Muscle of leg (tissue), 16 donors: ENCODE measurements at places on chromosomes 7 and 10. TPM values are rescaled to one million over a fixed set of nuclear protein-coding genes. Genes with fewer than 3 reads are reported as not detected.

- DNase-seq = no peak
- H3K27me3 ChIP-seq = no peaks in the 10 kb centered on the region
- H3K4me1 ChIP-seq = peaks cover 3% of the 10 kb centered on the region
- H3K36me3 ChIP-seq = no peaks in the 10 kb centered on the region
Observed at GRCh38 chr7:25395976-25396375, 167.7 kb upstream of the NPVF start.

- H3K36me3 ChIP-seq = no peaks in the 10 kb centered on the region
- peaks cover 5% of the 10 kb centered on the region for H3K27me3 ChIP-seq
- no peak for DNase-seq
- H3K4me3 ChIP-seq = no peak overlapping the region
- H3K27ac ChIP-seq = no peak overlapping the region
- no peaks in the 10 kb centered on the region for H3K4me1 ChIP-seq
Observed at GRCh38 chr7:101772508-101773211, 44.8 kb upstream of the CUX1 start.

Gene AKR1C8
- total RNA-seq = 0.09 TPM

- peak within 1 kb of the TSS; percentile 88 for H3K27ac ChIP-seq
- peaks cover 13% of the 10 kb centered on the region for H3K27me3 ChIP-seq
Observed at GRCh38 chr10:61452655-61453641, at the start of gene TMEM26. Gene TMEM26 (minus strand): TSS chr10:61453381. CDS start chr10:61453081, 300 bp downstream.

DNA sequence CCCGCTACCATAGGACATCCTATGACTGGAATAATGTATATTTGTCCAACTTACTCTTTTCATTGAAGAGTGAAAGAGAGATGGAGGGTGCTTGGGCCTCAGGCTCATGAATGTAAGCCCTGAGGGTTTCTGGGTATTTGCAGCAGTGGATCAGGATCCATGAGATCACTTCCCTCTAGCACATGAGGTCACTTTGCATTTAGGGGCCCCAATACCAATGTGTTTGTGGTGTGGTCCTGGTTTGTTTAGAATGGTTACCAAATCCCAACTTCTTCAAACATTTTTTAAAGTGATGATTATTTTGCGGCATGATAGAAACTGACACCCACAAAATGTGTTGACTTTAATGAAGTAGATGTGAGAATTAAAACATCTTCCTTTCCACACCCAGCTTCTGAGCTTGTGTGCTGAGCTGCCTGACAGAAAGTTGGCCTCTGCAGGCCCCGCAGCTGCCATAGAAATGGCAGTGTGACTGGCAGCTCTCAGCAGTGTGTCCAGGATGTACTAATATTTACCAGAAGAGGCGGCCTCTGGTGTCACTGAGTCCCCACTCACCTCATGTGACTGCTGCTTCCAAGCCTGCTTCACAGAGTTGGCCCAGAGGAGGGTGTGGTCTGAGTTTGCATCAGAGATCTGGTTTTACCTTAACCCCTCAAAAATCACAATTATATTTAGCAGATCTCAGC, 447.6 kb upstream of the NPVF start:
- no peak for DNase-seq
- H3K4me3 ChIP-seq = no peak overlapping the region
- H3K27ac ChIP-seq = no peak overlapping the region
- no peaks in the 10 kb centered on the region for H3K36me3 ChIP-seq
- peaks cover 3% of the 10 kb centered on the region for H3K4me1 ChIP-seq
- H3K27me3 ChIP-seq = no peaks in the 10 kb centered on the region

DNA sequence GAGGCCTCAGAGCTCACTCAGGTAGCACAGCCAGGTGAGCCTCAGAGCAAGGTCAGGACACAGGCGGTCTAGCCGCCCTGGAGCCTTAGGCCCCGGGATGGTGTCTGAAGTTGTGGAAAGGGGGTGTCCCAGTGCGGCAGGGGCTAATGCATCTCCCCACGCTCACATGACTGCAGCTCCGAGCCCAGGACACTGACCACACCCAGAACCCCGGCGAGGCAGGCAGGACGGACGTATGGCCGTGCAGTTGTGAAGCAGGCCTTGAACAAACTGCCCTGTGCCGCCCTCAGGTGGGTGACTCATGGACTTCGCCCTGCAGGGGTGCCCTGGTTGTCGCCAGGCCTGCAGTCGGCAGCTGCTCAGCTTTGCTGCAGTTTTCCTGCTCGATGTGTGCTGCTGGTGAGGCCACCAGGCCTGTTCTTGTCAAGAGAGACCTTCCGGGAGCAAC, 5.0 kb upstream of the PRKAR1B start:
- H3K27ac ChIP-seq = peak overlapping the region; percentile 79
- H3K4me3 ChIP-seq = no peak overlapping the region
- DNase-seq = peak; percentile 61
- H3K4me1 ChIP-seq = peaks cover 35% of the 10 kb centered on the region
- H3K27me3 ChIP-seq = no peaks in the 10 kb centered on the region

GRCh38 chr7:517774-518629, 1.6 kb downstream of the PDGFA start:
- peaks cover 14% of the 10 kb centered on the region for H3K36me3 ChIP-seq
- peak overlapping the region; percentile 83 for H3K27ac ChIP-seq
- peaks cover 70% of the 10 kb centered on the region for H3K4me1 ChIP-seq
- DNase-seq = peak; percentile 80
- H3K27me3 ChIP-seq = peaks cover 53% of the 10 kb centered on the region
- H3K4me3 ChIP-seq = peak overlapping the region; percentile 68

Gene CYTH3
- total RNA-seq = 20.3 TPM

DNA sequence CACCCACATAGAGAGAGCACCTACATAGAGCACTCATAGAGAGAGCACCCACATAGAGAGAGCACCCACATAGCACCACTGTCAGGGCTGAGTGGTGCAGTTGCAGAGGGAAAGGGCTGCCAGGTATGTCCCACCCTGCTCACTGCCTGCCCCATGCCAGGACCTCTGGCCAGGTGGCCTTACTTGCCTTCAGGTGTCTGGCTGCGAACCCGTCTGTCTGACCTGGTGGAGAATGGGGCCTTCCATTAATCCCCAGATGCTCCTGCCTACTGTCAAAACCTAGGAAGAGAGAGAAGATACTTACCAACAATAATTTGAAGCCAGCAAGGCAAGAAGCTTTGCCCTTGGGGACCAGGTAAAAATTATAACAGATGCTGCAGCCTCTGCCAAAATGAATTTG, 51.1 kb downstream of the INSIG1 start:
- no peak overlapping the region for H3K27ac ChIP-seq
- peaks cover 9% of the 10 kb centered on the region for H3K4me1 ChIP-seq
- peaks cover 23% of the 10 kb centered on the region for H3K27me3 ChIP-seq
- DNase-seq = no peak
- no peak overlapping the region for H3K4me3 ChIP-seq

DNA sequence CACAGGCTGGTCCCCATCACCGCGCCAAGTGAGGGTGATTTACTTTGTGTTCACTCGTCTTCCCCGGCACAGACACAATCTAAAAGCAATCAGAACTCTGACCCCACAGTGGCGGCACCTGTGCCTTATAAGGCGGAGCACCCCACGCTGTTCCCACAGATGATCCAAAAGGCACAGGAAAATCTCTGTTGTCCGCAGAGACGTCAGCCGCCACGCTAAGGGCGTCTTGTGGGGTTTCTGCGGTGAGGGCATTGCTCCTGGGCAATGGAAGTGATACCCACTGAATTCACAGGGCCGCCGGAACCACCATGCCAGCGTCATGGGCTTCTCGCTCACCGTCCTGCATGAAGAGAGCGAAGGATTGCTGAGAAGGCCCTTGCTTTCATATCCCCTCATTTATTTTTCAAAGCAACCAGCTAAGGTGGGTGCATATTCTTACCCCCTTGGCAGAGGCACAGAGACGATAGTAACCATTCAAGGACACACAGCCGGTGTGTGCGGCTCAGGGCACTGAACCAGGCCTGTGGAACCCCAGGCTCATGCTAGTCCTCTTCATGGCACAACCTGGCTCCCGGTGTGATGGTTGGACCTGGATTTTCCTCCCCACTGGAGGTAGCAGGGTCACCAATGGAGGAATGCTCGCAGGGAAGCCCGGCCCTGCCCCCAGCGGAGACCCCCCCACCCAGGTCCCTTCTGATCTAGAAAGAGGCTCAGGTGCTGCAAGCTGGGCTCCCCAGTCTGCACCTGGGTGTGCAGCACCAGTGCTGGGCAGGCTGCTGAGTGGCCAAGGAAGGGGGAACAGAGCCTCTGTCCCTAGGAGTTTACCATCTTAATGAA, 279.0 kb downstream of the TCERG1L start:
- no peaks in the 10 kb centered on the region for H3K36me3 ChIP-seq
- DNase-seq = no peak
- peaks cover 23% of the 10 kb centered on the region for H3K27me3 ChIP-seq
- no peak overlapping the region for H3K4me3 ChIP-seq
- no peak overlapping the region for H3K27ac ChIP-seq
